Epithelial cell of esophagus (primary cell): ENCODE measurements at places on chromosomes 1 and 21.

DNA sequence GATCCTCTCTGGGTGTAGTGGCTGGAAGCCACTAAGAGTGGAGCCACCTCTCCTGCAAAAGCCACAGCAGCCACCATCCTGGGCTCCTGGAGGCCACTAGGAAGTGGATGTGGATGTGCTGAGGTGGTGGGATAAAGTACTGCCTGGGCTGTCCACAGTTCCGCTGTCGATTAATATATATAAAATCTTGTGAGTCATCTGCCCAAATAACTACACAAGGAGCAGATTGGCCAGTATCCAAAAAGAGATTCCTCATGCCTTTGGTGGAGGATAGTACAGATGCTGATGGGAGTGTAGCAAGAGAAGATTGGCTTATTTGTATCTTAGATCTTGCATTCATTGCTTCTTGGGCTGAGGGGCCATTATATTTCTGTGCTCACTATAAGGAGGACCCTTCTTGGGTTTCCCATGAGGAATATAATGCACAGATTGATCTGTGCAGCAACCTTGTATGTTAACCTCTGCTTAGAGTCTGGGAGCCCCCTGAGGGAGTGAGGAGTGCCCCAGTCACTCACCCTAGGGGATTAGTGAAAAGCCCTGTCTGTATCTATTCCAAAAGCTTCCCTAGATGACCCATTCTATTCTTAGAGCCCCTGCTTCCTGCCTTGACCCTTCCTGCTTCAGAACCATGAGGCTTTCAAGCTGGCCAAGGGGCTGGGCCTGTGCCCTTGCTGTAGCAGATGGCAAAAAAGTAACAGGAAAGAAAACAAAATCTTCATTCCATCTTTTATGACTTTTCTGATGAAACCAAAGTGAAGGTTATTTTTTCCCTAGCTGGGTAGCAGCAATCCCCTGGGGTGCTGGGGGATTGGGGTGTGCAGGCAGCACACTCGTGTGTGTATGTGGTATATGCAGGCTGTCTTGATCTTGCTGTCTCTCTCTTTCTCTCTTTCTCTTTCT is 31.7 kb downstream of the RCSD1 start:
- peak; percentile 92 for DNase-seq

DNA sequence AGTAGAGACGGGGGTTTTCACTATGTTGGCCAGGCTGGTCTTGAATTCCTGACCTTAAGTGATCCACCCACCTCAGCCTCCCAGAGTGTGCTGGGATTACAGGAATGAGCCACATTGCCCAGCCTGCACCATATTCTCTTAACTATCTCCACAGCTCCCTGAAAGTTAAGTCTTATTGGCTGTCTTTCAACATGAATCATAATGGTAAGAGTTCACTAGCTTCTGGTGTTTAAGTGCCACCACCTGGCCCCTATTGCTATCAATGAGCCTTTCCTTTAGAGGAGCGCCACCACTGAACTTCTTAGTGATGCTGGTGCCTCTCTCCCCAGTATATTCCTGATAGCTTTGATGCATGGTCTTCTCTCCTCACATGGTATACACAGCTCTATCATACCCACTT is 15.7 kb downstream of the ZFYVE9 start:
- DNase-seq, result no peak

- DNase-seq, result no peak
These were observed 7.3 kb downstream of the FTCD start for GRCh38 chr21:46148106-46148505.

GRCh38 chr1:188988589-188988988 is 1489.1 kb downstream of the BRINP3 start:
- no peak for DNase-seq

DNA sequence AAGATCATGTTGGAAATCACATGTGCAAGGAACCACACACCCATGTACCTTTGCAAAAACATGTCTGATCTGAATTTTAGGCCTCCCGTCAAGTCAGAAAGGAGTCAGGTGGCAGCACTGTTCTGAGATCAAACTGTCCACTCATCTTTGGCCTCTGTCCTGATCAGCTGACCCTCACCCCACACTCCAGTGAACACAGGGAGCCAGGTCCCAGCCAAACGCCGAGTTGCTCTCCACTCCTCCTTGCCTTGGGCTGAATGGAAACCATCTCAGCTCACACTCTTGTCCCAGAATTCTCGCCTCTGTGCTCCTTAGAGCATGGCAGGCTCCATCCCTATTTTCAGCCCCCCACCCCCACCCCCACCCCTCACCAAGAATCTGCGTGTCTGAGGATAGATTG is 4.6 kb upstream of the RNF186 start:
- no peak for DNase-seq
